CD4-positive, alpha-beta memory T cell (primary cell): ENCODE measurements at places on chromosomes 5 and 9.

GRCh38 chr9:134775081-134775951, 105.3 kb upstream of the FCN2 start:
- no peak for DNase-seq

GRCh38 chr5:12794476-12795332, 890.5 kb upstream of the CTNND2 start:
- DNase-seq: no peak

DNA sequence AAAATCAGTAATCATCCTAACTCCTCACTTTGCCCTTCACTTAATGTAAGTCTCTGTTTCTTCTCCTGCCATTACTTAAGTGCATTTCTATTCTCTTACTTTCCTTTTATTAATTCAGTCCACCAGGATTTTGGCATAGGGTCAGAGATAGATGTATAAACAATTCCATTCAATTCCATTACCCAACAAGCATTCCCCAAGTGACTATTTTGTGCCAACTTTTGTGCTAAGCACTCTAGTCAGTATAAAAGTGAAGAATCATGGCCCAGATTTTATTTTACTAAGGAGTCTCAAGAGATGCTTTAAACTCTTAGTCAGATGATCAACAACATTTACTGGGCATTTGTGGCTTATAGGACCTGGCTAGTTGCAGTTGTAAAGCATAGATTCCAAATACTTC, 159.3 kb downstream of the DMAC1 start:
- DNase-seq: no peak

DNA sequence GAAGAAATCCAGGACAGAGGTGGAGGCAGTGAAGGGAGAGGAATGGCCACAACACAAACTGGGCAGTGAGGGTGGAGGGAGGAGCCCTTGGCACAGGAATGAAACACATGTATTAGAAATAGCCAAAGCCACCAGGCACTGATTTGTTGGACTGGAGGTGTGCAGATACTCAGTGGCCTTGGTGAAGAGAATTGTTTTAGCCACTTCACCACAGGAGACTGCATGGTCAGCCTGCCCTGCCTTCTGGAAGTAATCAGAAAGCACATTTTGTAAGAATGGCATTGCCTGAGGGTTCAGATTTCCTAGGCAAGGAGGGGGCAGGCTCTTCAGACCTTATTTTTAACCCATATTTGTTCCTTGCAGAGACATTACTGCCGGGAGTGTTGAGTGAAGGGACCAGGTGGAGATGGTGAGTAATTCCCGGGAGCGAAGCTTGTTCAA, 2.2 kb downstream of the SGCD start:
- DNase-seq: no peak

DNA sequence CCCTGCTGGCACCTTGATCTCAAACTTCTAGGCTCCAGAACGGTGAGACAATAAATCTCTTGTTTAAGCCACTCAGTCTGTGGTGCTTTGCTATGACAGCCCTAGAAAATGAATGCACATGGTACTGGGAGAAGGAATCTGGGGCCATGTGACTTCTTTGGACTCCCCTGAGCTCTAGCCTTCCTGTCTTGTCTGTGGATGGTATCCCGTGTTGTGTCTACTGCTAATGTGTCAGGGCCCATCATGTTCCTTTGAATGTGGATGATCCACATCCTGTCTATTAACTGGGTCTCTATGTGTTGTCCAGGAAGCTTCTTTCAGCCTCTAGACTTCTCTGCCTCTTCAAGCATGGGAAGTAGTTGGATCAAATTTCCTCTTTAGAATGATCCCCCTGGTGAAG, 25.1 kb downstream of the IL7R start:
- DNase-seq: no peak

DNA sequence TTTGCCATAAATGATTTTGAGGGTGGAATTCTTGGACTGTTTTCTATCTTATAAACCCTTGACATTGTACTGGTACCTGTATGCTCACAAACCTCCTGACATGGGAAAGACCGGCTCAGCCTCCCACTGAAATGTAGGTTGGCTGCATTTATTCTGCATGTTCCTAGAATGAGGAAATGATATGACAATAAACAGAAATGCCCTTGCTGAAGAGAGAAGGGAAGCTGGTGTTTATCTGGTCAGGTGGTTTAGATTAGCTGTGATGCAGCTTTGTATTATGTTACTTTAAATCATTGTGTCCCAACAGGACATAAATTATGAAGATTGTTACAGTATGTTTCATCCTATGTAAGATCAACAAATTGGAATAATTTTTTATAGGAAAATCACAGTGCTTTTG, 23.1 kb upstream of the CATSPER3 start:
- no peak for DNase-seq

DNA sequence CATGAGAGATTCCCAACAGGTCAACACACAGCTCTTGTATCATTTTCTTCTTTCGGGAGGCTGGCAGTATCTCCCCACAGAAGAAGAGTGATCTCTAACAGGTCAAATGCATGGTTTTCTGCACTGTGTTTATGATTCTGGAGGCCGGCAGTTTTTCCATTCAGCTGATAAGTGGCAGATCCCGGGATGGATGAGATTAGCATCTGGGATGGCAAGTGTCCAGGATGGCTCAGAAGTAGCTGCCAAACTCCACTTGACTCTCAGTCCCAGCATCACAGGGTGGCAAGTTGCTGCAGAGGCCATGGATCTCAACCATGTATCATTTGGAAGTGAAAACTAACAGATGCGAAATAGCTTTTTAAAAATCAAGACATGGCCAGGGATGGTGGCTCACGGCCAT, 97.8 kb upstream of the SLC44A1 start:
- DNase-seq: no peak

DNA sequence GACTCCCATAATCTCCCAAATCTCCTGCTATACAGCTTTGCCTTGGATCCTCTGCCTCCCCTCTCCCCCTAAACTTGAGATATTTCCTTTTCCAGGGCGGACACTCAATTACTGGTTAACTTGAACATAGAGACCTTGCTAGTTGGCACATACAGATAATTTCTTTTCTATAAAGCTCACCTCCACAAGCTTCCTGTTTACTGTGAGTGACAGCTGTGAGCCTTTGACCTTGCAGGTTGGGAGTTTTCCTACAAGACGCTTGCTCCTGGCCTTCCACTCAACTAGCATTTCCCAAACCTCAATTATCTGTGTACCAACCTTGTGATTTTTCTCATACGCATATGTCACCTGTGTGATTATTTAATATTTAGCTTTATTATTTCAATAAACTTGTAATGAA, 114.5 kb downstream of the GNA14 start:
- no peak for DNase-seq

- peak; percentile 66 for DNase-seq
These were observed 34.2 kb upstream of the IL7R start for GRCh38 chr5:35822511-35822910.

- no peak for DNase-seq
These were observed 215.0 kb downstream of the CNTLN start for GRCh38 chr9:17349831-17350230.

- DNase-seq: no peak
These were observed 19.8 kb downstream of the CD274 start for GRCh38 chr9:5470122-5470521.

DNA sequence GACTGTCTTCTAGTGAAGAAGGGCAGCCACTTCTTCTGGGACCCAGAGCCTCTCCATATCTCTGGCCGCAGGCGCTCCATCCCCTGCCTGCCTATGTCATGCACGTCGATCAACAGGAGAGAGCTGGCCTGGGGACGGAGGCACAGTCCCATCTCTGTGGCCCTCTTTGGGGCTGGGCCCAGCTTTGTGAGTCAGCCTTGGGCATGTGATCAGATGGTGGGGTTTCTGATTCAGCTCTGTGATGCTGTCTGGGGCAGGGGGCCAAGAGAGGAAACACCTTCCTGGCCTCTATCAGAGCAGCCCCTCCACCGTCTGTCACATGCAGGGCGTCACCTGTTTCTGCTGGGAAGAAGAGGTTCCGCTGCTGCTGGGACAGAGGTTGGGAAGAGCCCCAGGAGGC, 72.6 kb downstream of the MVB12B start:
- no peak for DNase-seq

DNA sequence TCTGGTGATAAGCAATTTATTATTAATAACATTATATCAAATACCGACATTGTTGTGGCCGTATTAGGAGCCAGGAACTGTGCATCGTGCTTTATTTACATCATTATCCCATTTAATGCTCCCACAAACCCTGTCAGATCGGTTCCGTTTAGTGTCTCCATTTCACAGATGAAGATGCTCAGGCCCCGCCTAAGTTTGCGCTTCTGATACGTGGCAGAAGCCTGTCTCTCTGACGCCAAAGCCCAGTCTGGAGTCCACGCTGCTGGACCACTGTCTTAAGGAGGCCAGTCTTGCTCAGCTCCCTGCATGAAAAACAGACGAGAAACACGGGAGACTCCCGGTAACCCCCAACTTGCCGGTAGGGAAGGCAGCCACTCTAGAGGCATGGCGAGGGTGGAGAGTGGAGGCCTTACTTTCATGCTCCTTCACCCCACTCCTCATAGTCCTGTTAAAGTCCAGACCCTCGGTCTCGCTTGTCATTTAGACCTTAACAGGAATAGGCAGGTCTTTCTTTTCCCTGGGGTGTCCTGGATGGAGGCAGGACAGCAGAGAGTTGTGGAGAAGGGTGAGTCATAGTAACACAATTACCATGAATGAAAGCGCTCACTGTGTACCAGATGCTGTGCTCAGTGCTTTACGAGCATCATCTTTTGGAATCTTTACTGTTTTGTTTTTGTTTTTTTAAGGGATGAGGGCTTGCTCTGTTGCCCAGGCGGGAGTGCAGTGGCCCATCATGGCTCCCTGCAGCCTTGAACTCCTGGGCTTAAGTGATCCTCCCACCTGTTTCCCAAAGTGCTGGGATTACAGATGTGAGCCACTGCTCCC, 872 bp downstream of the TXNDC15 start:
- DNase-seq: peak; percentile 47

- DNase-seq: no peak
These were observed 568.6 kb upstream of the DAP start for GRCh38 chr5:11329679-11330078.

DNA sequence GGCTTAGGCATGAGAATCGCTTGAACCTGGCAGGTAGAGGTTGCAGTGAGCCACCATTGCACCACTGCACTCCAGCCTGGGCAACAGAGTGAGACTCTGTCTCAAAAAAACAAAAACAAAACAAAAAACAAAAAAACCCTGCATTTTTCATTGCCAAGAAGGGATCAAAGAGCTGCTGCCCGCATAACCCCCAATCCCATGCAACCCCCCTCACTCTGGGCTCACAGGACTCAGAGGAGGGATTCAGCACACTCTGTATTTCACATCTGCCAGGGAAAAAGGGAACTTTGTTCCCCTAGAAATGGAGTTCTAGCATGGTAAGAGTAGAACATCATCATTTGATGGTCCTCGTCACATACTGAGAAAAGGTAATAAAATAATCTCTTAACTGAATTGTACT, 153.9 kb upstream of the GNA14 start:
- DNase-seq: no peak

DNA sequence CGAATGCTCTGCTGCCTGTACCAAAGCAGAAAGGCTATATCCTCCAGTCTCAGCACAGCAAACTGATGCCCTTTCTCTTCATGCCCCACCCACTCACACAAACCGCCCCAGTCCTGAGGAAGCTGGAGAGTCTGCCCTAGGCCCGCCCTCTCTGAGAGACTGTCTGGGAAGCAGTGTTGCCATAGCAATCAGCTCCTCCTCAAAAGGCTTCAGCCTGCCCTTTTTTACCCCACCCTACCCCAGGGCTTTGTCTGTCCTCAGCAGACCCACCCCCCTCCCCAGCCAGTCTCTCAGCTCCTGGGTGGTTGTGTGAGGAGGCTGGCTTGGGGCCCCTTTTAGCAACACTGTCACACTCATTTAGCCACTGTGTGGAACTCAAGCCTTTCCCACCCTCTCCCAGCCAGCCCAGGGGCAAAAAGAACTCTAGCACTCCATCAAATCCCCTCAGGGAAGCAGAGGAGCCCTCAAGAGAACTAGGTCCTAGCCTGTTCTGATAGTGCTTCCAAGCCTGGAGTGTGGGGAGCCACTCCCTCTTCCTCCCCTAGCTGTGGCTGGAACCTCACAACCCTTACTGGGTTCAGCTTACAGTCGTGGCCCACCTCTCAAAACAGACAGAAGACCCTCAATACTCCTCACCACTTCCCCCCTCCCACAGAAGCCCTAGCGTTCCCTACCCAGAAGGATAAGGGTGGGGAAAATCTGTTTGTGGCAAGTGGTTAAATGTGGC, 1.4 kb downstream of the ATOSB start:
- peak; percentile 54 for DNase-seq

DNA sequence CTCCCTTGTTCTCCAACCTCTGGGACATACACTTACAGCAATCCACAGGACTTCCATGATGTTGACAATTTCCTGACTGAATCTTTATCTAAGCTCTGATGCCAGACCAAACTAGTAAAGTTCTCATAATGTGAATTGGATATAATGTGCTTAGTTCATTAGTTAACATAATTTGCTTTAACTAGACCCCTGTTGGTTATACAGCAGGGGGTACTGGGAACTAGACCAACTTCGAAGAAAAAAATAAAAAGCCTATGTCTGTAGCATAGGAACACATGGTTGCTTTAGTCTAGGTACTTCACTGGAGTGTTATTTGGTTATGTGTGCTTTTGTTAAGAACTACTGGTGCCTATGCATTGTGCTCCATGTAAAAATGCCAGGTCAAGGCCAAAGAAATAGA, 173.8 kb downstream of the ADAMTS6 start:
- no peak for DNase-seq

- no peak for DNase-seq
These were observed 132.4 kb upstream of the NIPBL start for GRCh38 chr5:36743891-36744772.

DNA sequence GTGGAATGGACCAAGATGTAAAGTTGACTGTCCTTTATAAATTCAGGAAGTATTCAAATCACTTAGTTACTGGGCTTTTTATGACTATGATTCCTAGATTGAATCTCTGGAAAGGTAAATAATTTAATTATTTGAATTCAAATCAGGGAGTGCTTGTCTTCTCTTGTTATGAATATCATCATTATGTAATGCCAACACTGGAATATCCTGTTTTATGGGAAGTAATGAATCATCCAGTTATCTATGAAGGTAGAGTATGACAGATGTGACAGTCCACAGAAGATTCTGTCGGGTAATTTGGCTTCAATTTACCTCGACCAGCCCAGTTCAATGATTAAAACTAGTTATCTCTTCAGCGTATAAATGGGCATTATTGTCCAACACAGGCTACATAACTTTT, 141.0 kb upstream of the NUDT12 start:
- DNase-seq: no peak
